ENCODE measurements at places on chromosomes 7 and 10.

GRCh38 chr7:84013616-84014240 is 180.9 kb downstream of the SEMA3A start:
- no peak for DNase-seq

DNA sequence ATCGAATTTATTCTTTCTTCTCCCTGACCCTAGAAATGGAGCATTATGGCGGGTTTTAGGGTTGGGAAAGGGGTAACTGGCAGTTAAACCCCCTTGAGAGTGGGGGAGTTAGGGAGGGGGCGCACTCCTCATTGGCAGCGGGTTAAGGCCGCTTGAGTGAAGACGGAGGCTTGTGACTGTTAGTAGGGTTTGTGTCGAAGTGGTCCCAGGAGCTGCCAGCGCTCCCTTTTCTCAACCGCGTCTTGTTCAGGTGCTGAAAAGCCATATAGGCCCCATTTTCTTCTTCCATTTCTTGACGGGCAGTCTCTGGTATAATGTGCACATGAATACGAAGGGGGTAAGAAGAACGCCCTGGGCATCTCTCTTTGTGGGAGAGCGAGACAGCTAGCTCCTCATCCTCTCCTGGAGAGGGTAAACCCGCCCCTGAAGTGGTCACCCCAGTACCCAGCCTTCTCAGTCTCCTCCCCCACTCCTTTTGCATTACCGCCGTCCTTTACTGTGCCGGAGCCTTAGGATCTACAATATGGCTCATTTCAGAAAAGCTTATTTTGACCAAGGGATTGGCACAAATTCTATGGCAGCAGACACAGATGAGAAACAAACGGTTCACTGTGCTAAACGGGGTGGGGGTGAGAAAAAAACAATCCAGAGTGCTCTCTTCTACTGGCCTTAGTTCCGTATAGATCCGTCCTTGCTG is 836 bp downstream of the KMT2E start:
- peak; percentile 65 for DNase-seq

- DNase-seq = no peak
Measured at GRCh38 chr10:110162741-110163145, 44.7 kb upstream of the MXI1 start.

DNA sequence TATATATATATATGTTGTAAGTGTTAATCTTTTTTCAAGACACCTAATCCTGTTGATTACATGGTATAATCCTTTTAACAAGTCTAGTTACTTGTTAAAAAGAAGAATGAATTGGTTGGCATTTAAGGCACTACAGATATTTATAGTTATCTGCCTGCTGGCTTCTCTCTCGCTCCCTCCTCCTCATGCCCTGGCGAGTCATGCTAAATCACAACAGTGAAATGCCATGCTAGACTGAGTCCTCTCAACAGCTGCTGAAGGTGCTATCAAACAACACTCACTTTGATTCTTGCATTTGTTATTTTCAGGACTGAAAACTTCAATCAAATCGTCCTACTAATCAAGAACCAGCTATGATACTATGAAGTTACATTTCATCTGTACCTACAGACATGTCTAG is 15.4 kb downstream of the NRAP start:
- no peak for DNase-seq

DNA sequence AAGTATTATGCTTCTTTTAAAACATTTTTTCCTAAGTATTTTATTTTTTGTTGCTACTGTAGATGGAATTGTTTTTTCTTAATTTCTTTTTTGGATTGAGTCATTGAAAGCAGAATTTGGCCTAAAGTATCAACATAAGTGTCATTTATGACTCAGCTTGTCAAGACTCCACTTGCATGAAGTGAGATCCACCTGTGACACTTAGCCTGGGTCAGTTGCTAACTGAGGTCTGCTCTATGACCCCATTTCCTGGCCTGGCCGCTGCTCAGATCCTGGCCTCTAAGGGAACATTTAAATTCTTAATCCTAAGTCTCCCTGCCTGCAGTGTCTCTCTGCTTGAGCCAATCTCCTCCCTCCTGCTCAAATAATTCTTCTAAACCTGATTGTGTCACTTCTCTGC is 35.5 kb downstream of the TMEM270 start:
- no peak for DNase-seq

DNA sequence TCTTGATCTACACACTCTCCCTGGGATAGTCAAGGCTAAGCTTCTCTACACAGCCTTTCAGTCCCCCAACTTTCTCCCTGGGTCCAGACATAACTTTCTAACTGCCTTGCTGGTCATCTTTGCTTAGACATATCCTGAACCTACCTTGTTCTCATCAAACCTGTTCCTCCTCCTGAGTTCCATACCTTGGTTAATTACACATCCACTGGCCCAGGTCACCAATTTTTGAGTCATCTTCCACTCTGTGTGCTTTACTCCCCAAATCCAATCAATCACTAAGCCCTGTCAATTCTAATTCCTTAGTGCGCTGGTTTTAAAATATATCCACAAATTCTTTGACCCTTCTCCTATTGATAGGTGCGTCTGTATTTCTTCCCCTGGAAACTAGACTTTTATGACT is 107.0 kb downstream of the EVX1 start:
- DNase-seq = no peak

DNA sequence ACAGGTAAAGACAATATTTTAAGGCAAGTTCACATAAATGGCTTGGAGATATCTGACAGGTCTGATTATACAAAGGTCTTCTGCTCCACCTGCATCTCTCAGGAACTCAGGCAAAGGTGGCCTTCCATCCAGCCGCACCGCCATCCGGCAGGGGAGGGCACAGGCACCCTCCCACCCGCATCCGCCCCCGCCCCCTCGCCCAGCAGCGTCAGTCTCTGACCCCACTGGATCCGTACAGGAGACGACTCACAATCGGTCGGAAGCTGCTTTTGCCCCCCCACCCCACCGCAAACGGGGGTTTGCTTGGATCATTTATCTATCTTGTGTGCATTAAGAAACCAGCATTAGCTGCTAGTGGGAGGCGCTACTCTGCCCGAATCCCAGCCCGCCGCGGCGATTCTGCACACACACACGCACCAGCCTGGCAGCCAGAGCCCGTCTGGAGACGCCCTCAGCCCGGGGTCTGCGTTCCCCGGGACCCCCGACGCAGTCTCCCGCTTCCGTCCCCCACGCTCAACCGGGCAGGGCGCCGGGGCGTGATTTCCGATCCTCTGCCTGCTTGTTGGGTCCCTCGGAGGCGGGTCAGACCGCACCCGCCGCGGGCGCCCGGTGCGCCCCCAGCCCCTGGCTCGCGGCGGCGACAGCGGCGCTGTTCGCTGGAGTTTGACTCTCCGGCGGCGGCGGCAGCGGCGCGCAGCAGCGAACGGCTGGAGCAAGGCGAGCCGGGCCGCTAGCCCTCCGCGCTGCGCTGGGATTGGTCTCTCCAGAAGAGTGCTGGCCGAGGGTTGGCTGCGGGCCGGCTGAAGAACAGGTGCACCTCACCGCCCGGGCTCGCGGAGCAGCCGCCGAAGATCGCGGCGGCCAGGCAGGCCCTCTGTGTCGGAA is 820 bp upstream of the NRG3 start:
- DNase-seq = no peak

- DNase-seq = no peak
Measured at GRCh38 chr10:33800986-33801385, 466.5 kb upstream of the NRP1 start.

DNA sequence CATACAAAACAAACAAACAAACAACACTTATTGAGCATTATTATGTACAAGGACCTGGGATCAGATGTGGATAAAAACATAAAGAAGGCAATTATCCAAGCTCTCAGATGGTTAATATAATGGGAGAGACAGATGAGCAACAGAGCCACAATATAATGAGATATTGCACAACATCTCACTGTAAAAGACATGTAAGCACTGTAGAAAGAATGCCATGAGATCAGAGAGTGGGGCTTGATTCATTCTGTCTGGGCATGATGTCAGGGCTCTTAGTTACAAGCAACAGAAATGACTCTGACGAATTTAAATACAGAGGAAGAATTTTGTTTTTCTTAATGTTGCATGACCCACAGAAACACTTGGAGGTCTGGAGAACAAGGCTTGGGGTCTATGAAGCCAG is 164.7 kb upstream of the PLXDC2 start:
- DNase-seq = no peak

DNA sequence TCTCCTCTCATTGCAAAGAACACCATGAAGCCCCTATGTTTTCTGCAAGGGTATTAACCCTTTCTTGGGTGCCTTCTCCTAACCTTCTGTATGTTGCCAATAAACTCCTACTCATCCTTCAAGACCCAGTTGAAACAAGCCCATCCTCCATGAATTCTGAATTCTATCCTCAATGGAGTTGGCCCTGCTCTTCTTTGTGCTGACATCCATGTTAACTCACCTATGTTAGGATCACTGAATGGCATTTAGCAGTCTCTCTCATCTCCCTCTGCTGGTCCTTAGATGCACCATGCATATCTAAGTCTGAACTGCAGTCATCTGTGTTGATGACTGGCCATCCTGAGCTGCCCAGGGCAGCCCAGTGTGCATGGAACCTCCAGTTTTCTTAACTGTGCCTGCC is 129.8 kb downstream of the BUB3 start:
- DNase-seq = no peak

- DNase-seq = no peak
Measured at GRCh38 chr10:109968953-109969759, 38.6 kb upstream of the ADD3 start.

DNA sequence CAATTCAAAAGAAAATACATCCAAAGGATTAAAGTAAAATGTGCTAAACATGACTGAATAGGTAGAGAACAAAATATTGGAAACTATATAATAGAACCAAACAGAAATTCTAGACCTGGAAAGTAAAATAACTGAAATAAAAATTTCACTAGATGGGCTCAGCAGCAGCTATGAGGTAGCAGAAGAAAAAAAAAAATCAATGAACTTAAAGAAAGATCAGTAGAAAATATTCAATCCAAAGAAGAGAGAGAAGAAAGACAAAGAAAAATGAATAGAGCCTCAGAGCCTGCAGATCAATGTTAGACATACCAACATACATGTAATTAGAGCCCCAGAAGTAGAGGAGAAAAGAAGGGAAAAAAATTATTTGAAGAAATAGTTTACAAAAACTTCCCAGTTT is 129.6 kb upstream of the RNF32 start:
- no peak for DNase-seq

DNA sequence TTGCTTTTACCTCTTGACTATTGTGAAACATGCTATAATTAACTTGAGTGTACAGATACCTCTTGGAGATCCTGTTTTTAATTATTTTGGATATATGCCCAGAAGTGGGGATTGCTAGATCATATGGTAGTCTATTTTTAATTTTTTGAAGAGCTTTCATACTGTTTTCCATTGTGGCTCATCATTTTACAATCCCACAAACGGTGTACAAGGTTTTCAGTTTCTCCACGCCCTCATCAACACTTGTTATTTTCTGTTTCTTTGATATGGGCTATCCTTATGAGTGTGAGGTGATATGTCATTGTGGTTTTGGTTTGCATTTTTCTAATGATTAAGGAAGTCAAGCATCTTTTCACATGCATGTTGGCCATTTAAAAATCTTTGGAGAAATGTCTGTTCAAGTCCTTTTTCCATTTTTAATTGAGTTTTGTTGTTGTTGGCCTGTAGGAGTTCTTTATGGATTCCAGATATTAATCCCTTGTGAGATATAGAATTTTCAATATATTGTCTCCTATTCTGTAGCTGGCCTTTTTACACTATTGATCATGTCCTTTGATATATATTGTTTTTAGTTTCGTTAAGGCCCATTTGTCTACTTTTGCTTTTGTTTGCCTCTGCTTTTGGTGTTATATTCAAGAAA is 7.5 kb downstream of the AGK start:
- no peak for DNase-seq

DNA sequence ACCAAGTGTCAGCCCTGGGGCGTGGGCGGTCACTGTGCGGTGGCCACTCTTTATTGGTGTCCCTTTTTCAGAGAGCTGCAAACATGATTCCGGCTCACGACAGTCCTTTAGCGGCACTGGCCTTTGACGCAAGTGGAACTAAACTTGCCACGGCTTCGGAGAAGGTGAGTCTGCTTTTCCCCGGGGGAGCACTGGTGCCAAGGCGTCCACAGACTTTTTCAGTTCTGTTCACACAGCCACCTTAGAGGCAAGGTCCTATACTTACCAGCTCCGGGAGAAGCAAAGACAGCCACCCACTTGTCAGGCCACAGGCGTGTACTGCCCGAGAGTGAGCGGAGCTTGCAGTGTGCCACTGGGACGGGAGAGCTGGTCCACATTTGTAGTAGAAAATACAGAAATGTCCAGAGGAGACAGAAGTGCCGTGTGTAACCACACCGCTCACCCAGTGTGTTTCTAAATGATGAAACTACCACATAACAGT is 27.9 kb downstream of the WIPI2 start:
- DNase-seq = no peak

DNA sequence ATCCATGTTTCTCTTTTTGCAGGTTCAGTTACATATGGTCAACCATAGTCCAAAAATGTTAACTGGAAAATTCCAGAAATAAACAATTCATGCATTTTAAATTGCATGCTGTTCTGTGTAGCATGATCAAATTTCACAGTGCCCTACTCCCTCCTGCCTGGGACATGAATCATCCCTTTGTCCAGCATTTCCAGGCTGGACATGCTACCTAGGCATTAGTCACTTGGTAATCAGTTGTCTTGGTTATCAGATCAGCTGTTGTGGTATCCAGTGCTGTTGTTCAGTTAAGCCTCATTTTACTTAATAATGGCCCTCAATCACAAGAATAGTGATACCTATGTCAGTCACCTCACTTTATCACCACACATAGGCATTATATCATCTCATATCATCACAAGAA is 7.3 kb upstream of the PNLIP start:
- DNase-seq = no peak

- DNase-seq = peak; percentile 71
Measured at GRCh38 chr7:116210345-116211005, at the start of gene TES. Gene TES (plus strand): TSS chr7:116210539. CDS start chr7:116210708, 169 bp downstream.

GRCh38 chr7:5418285-5418582 is 5.4 kb downstream of the TNRC18 start:
- DNase-seq = no peak

GRCh38 chr7:90674625-90675024 is 78.5 kb downstream of the CDK14 start:
- no peak for DNase-seq

DNA sequence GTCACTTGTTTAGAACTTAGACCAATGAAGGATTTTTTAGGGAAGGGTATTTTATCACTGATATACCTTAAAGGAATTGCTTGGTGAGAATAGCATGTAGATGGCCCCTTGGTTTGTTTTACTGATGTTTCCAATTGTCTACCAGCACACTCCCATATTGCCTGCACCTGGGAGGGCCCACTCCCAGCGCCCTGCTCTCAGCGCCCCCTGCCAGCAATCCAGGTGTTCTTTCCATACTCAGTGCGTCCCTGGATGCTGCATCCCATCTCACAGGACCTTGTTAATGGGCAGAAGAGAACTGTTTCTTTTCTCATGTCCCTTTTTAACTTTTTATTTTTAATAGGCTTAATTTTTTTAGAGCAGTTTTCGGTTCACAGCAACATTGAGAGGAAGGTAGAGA is 24.1 kb upstream of the SFRP5 start:
- no peak for DNase-seq

DNA sequence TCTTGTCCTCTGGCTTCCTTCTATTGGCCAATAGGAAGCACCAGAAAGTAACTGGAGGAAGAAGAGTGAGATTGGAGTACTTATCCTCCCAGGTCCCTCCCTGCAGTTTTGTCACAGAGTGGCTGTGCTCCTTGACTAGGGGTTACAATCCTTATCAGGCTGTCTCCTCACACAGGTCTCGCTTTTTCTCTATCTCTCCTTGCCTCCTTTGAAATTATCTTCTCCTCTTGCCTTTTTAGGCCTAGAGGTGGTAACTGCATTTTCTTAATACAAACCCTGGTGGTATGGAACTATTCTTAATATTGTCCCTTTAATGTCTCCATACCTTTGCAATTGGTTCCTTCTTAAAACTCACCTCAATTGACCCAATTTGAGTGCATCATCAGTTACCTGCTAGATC is 2.7 kb downstream of the PRSS37 start:
- DNase-seq = no peak

GRCh38 chr7:20661884-20662283 is 46.4 kb downstream of the ABCB5 start:
- no peak for DNase-seq
